ENCODE measurements at places on chromosomes 1 and 21.

GRCh38 chr1:190658907-190659306, 181.2 kb upstream of the BRINP3 start:
- no peak for DNase-seq

DNA sequence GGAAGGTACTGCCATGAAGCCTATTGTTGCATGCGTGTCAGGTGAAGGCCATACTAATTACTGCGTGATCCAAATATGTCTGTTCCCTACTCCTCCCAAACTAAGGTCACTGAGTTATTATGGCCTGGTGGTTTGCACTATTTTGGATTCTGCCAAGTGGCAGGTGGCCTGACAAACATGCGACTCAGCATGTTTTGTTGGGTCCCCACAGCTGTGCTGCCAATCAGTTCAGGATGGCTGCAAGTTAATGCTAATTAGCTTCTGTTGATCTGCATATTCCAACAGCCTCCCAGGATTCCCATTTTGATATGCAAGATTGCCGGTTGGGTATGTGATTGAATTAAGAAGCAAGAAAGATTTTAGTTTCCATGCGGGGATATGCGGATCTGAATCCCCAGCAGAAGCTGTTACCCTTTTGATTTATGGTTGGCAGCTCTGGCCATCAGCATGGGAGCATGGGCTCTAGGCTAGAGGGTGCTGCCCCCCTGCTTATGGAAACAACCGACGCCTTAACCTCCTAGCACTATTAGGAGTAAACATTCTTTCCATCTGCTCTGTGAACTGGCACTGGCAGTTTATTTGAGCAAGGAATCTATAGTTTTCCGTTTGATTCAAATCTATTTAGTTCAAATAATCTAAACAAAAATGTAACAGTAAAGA, 429.8 kb upstream of the C1orf87 start:
- no peak for DNase-seq

- DNase-seq, result no peak
Observed at GRCh38 chr1:10908266-10908665, 104.2 kb upstream of the TARDBP start.

GRCh38 chr1:242005866-242006535, 7.1 kb upstream of the MAP1LC3C start:
- DNase-seq, result no peak

DNA sequence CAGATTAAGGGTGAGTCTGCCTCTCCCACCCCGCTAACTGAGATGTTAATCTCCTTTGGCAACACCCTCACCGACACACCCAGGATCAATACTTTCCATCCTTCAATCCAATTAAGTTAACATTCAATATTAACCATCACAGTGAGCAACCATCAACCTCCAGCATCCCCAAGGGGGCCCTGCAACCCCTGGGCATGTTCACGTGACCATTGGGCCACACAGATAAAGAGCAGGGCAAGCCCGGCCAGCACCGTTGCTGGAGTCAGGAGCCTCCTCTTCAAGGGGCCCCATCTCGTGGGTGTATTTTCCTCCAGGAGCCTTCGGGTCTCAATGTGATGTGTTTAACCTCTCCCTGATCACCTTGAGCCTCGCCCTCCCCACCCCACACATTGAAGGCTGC, 8.0 kb upstream of the GPR157 start:
- no peak for DNase-seq

GRCh38 chr1:165857046-165857801, 29.8 kb downstream of the UCK2 start:
- no peak for DNase-seq

GRCh38 chr1:209102531-209102930, 481.0 kb upstream of the CAMK1G start:
- DNase-seq, result no peak

DNA sequence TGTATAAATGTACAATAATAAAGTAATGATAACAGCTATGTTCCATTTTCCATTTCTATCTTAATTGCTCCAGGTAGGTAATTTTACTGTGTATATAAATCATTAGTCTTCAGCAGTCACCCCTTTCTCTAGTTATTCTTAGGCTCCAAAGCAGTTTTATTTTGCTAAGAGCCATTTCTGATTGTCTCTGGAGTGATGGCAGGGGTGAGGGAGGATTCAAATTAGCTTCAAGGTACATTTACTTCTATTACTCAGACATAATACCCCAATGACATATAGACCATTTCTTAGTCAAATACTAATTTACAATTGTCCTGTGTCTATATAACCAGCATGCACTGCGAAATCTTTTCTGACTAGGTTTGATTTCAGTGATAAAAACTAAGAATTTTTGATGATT, 663.4 kb upstream of the PRMT6 start:
- DNase-seq, result no peak

DNA sequence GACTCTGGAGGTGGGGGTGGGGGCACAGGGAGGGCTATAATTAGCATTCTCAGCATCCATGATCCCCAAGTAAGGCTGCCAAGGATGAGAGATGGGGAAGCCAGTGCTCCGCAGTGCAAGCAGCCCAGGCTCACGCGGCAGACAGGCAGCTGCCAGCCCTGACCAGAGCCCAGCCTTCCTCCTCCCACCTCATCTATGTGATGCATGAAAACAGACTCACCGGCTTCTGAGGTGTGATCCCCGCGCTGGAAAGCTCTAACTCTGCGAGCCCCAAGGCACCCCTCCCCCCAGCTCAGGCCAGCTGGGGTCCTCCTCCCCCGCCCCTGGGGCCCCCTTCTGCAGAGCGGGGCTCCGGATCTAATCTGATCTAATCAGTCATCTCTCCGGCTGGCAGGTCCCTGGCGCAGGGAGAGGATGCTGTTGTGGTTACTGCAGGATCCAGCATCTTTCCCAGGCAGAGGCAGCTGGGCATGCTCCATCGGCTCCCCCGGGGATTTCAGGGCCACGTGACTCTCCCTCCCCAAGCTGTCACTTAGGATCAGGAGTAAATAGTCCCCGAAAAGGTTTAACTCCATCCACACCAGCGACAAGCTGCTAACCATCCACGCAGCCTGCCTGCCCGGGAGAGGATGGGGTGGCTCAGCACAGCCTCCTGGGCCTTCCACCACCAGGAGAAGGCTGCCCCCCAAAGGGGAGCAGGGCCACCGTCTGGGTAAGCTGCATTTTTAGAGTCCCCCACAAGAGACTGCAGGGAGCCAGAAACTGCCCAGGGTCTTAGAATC, at the start of gene PLEKHA6:
PLEKHA6 (minus strand) TSS at position 456 of the 782 bp plus-strand sequence. CDS start 86,202 bp downstream, outside the sequence.
- DNase-seq, result no peak

DNA sequence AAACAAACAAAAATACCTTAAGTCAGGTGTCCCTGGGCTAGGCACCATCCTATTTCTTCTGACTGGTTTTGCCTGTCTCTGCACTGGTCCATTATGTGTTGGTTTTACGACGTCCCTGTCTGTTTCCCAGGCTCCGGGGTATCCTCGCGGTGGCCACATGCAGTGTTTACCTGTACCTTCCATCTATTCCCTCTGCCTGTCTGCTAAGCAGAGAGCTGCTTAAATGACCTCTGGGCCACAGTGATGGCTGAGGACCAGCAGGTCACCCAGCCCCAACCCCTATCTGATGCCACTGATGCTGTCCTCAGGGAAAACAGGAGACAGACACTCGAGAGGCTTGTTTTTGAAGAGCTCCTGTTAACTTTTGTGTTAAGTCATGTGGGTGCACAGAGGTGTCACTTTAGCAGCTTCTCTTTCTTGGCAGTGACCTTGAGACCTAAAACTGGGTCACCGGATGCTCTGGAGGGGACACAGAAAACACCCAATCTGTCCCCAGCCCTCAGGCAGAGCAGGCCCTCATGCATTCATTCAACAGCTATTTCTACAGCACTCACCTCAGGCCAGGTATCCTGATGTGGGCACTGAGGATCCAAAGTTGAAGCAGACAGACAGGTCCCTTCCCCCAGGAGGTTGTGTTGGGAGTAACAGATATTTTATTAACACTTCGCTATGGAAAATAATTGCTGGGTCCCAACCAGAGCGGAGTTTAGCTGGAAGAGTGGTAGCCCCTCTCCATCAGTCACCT, 4.4 kb upstream of the EFHD2 start:
- DNase-seq, result no peak

- DNase-seq, result no peak
Observed at GRCh38 chr1:240464099-240464498, 147.9 kb downstream of the GREM2 start.

DNA sequence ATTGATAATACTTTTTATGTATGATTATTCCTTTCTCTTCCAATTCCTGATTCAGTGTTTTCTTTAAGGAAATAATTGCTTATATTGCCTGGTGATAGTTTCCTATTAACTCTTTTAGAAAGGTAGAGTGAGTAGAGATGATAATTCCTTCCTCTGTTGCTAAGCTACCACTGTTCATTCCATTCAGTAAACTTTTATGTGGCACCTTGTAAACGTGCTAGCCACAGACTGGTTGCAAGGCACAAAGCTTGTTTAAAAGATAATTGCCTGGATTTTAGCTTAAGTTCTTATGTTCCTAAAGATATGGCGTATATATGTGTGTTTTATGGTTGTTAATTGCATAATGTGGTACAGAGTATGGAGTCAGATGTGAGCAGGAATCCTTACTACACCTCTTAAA, 3.2 kb downstream of the ZFYVE9 start:
- no peak for DNase-seq

- peak; percentile 30 for DNase-seq
Observed at GRCh38 chr1:30877205-30877912, 31.2 kb downstream of the SDC3 start.

DNA sequence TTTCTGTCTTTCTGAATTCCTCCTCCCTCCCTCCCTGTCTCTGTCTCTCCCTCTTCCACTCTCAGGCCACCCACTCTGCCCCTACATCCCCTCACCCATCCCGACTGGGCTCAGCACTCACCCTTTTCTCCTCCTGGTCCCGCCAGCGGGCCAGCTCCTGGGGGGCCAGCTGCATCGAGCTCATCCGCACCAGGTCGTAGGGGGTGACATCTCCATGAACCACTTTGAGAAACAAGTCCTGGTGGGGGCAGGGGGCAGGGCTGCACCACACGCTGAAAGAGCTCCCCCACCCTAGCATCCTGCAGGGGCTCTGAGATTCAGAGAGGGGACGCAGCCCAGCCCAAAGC, 17.8 kb downstream of the SPOCD1 start:
- no peak for DNase-seq

- no peak for DNase-seq
Observed at GRCh38 chr1:201004154-201004553, 19.4 kb downstream of the KIF21B start.

DNA sequence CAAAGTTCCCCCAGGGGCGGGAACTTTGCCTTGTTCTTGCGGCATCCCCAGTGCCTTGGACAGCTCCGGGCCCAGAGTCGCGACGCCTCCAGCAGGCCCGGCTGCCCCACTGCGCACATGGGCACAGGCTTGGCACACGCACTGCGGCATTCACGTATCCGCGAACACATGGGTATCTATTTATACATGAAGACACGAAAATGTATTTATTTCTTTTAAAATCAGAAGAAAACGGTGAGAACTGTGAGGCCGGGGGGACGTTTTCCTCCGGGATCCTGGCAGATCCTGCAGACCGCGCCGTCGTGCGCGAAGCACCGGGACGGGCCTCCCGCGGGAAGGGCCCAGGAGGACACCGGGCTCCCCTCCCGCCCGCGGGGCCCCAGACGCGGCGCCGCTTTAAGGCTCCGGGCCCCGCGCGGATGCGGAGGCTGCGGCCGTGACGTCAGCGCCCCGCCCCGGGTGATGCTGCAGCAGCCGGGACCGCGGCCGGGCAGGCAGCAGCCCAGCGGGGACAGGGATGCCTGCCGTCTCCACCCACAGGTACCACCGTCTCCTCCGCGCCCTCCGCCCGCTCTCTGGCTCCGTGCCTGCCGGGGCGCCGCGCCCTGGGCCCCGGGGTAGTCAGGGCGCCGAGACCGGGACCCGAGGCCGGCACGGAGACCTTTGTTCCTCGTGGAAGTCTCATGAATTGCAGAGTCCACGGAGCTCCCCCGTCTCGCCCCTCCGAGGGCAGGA, at the start of gene SLC45A1:
SLC45A1 (plus strand) TSS at position 468 of the 735 bp plus-strand sequence. CDS start 6,216 bp downstream, outside the sequence.
- DNase-seq, result peak; percentile 69

DNA sequence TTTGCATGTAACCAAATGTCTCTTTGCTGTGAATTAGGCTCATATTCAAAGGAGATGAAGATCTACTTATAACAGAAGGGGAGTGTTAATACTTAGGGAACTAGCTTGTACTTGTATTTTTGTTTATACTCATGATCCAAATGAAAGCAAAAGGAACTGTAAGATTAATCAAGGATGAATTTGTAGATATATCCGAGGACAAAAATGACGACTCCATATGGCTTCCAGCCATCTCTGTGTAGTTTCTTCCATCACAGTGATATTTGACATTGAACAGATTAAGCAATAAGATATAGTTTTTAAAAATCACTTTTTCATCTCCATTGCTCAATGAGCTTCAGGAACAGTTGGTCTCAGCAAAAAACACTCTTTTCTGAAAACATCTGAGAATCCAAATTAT, 257.4 kb upstream of the CAMK1G start:
- no peak for DNase-seq

GRCh38 chr1:106571109-106571508, 485.4 kb upstream of the PRMT6 start:
- DNase-seq, result no peak

DNA sequence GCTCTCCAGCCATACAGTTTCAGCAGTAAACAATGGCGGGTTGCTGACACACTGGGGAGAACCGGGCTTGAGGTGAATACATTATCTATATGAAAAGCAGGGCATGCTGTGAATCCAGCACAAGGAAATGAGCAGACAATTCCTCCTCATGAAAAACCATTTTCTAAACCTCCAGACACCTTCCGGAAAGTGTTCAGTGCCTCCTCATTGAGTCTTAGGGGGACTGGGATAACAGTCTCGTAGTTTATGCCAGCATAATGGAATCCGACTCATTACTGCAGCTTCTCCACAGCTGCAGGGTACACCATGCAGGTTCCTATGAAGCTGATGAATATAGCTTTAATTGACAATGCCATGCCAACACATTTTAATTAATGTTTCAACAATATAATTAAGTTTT, 284.1 kb downstream of the BACH1 start:
- DNase-seq, result no peak

- DNase-seq, result peak; percentile 42
Observed at GRCh38 chr1:227317523-227318015, 723 bp downstream of the CDC42BPA start.

- DNase-seq, result no peak
Observed at GRCh38 chr1:36851595-36851994, 182.7 kb downstream of the GRIK3 start.

- DNase-seq, result peak; percentile 39
Observed at GRCh38 chr1:116717318-116717717, 36.9 kb upstream of the CD2 start.

- no peak for DNase-seq
Observed at GRCh38 chr1:154148807-154149206, 6.1 kb downstream of the NUP210L start.

GRCh38 chr1:36560177-36560576, 77.5 kb upstream of the CSF3R start:
- DNase-seq, result no peak

DNA sequence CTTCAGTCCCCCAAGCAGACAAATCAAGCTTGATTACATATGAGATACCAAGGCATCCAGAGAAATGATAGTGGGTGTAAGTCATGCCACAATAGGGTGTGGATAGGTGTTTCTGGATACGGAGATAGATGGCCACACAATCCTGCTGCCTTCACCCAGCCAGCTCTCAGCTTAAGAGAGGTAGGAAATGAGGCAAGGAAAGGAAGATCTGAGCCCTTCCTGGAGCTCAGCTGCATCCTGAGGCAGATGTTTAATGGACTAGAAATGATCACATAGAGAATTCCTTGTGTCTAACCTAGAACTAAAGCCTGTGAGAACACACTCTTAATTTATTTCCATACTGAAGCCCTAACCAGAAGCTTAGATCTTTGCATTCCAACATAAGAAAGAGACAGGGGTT, 210.3 kb downstream of the ST6GALNAC3 start:
- no peak for DNase-seq

- DNase-seq, result no peak
Observed at GRCh38 chr1:116679091-116679827, 11.7 kb upstream of the IGSF3 start.
